ENCODE measurements at places on chromosomes 5 and 9.

GRCh38 chr9:118975736-118976135 is 393.5 kb downstream of the BRINP1 start:
- DNase-seq, result no peak

GRCh38 chr9:131013771-131014676 is 5.0 kb downstream of the LAMC3 start:
- DNase-seq, result no peak

- DNase-seq, result no peak
Observed at GRCh38 chr5:4098226-4098625, 502.6 kb downstream of the IRX1 start.

DNA sequence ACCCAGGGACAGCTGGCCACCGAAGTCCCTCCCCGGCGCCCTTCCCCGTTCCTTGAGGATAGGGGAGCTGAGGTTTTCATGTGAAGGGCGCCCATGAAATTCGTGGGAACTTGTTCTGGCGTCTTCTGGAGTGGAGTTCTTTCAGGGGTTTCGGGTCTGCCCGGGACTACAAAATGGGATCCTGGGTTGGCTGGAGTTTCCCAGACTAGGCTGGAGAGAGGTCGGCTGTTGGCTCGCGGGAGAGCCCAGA is 3.6 kb upstream of the RGMB start:
- DNase-seq, result no peak

DNA sequence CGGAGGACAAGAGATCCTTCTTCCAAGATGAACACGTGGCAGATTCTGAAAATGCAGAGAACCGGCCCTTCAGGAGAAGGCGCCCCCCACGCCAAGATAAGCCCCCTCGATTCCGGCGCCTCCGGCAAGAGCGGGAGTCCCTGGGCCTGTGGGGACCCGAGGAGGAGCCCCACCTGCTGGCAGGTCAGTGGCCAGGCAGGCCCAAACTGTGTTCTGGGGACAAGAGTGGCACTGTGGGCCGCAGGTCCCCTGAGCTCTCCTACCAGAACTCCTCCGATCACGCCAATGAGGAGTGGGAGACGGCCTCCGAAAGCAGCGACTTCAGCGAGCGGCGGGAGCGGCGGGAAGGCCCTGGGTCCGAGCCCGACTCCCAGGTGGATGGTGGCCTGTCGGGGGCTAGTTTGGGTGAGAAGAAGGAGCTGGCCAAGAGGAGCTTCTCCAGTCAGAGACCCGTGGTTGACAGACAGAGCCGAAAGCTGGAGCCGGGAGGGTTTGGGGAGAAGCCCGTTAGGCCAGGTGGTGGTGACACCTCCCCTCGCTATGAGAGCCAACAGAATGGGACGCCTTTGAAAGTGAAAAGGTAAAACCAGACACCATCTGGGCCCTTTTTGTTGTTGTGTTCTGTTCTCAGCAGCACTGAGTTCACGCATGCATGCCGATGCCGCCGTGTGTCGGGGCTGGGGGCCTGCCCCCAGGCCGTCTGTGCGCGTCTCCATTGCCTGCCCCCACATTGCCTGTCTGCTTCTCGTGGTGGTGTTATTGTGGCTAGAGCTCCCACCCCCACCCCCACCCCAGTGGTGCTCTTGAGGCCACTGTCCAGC is 26.6 kb upstream of the POMT1 start:
- DNase-seq, result no peak

DNA sequence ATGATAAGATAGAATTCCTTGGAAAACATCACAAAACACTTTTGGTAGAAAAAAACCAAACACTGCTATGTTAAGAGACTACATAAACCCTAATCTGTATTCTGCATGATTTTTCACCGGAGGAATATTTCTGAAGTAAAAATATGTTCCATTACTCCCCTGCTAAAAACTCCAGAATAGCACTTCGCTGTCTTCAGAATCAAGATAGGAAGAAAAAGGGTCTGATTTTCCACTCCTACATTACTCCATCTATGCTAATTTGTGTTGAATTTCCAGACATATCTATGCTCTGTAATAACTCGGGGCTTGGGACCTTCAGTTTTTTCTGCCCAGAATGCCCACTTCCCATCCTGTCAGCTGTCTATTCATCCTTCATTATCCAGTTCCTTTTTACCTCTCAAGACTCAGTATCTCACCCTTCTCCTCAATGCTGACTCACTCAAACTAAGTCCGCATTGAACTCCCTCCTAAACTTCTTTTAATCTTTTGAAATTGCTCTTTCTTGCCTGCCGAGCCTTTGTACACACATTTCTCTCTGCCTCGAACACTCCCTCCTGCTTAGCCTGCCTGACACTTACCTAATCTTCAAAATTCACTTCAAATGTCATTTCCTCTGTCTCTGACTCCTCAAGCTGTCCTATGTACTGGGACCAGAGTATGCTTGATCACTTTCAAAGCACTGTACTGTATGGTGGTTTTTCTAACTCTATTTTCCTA is 171.0 kb downstream of the ARRDC3 start:
- no peak for DNase-seq

GRCh38 chr9:119216651-119217331 is 152.4 kb downstream of the BRINP1 start:
- peak; percentile 60 for DNase-seq
